ENCODE measurements at places on chromosomes 5 and 9.

DNA sequence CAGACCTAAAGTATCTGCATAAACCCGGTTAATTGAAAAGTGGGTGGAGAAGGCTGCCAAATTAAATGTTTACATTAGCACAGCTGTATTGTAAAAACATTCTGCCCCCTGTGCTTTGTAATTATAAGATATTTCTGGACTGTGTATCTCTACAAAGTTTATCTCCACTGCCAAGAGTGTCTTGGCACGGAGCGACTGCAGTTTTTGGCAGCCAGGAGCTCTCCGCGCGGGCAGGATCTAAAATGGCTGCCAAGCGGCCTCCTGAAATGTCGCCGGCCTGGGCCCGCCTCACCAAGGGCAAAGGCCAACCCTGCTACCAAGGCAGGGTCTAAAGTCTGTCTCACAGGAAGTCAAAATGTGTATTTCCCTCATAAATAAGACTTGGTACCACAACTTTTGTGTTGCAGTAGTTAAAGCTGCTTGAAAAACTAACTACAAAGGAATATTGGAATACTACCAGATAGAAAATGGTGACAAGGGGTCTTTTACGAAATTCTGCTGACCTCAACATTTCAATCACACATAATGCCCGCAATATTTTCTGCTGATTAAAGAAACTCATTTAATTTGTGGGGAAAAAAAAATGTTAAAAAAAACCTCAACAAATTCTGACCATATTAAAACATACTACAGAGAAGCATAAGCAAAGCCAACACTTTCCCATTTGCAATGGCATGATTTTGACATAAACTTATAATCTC, 110.4 kb downstream of the NFIB start:
- no peak for DNase-seq

- no peak for DNase-seq
These were observed 9.0 kb upstream of the RFX3 start for GRCh38 chr9:3534614-3535404.

- no peak for DNase-seq
These were observed 26.9 kb upstream of the LTC4S start for GRCh38 chr5:179766726-179767455.

DNA sequence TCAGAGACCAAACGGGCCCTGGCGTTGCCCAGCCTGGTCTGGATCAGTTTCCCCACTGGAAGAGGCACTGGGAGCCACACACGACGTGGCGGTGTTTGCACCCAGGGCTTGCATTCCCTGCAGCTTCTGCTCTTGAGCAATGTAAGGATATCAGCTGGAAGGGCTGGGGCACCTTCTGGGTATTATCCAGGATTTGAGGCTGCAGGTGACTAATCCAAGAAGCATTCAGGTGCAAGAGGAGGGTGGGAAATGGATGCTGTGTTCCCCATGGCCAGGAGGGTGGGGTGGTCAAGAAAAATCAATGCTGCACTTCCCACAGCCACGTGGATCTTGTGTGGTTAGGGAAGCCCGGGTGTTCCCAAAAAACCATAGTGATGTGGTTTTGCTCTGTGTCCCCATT, 430.9 kb downstream of the IRX2 start:
- DNase-seq: no peak

DNA sequence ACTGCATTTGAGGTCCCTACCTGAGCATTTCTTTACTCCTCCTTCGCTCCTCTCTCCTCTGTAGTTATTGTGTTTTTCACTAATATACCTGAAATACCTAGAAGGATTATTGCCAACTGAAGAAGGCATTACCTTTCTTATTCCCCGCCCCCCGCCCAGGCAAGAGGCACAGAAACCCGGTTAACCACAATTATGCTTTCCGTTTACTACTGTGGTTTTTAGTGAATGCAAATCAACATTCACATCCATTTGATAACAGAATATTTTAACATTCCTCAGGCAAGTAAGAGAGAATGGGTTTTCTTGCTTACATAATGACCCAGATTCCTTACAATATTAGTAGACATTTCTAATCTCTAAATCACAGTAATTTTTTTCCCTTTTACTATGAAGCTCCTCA, 136.9 kb downstream of the PCSK5 start:
- DNase-seq: no peak

GRCh38 chr5:138824516-138824915, 50.6 kb downstream of the LRRTM2 start:
- DNase-seq: no peak

GRCh38 chr5:135718151-135718550, 116.3 kb upstream of the SLC25A48 start:
- no peak for DNase-seq

DNA sequence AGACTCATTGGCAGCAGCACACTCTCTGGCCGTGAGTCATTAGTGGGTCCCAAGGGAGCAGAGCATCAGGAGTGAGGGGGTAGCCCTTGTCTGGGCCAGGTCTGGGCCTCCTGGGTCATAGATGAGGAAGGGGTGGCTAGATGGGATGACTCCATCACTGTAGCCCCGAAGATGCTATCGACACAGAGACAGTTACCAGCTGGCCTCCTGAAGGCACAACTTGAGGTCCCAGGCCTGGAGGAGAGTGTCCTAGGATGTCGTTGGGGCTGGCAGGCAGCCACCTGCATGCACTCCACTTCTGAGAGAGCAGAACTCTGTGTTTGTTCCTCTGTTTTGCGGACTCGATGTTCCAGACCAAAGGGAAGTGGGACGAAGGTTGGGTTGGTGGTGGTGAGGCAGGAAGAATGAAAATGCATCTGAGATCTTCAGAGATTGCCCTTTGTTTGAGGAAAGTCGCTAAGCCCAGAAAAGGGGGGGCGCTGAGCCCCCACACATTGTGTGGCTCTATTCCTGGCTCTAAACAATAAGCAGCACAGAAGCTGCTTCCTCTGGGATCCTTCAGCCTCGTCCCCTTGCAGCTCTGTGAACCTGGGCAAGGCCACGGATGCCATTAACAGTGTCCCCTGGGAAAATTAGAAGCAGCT, 4.7 kb downstream of the BTNL9 start:
- no peak for DNase-seq

DNA sequence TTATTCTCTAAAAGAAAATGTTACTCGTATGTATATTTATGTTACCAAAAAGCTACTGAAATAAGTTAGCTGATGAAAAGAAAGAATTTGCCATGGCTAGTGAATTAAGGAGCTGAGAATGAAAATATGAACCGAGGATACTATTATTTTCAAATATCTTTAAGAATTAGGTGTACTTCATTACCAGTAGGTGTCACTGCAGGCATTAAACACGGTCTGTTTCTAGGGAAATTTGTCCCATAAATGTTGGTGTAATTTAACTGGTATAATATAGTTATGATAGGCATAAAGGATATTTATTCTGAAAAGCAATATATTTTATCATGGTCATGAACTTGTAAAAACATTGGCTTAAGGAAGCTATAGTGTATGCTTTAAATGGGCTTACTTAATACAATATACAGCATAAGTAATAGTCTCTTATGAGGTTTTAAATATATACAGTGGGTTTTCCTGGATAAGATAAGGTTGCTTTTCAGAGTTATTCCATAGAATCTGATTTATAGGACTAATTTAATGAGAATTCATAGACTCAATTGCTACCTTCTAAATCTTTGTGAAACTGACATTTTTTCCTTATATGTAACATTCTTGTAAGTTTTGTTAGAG, 72.4 kb upstream of the MPDZ start:
- peak; percentile 10 for DNase-seq

GRCh38 chr9:135989722-135990467, 28.7 kb upstream of the UBAC1 start:
- no peak for DNase-seq

GRCh38 chr5:131496400-131496713, 138.7 kb downstream of the RAPGEF6 start:
- DNase-seq: no peak

- DNase-seq: no peak
These were observed 81.7 kb downstream of the MACROH2A1 start for GRCh38 chr5:135317286-135317685.

DNA sequence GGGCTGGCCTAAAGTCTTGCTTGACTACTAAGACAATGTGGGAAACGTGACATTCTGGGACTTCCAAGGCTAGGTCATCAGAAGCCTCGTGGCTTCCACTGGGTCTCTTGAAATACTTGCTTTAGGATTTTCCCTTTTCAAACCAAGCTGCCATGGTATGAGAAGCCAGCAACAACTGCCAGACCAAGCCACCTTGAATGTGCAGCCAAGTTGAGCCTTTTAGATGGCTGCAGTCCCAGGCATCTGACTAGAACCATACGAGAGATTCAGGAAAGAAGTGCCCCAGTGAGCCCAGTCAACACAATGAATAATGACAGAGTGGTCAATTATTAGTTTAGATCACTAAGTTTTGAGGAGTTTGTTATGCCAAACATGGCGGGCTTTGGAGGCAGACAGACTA, 143.3 kb downstream of the SLF1 start:
- DNase-seq: no peak

DNA sequence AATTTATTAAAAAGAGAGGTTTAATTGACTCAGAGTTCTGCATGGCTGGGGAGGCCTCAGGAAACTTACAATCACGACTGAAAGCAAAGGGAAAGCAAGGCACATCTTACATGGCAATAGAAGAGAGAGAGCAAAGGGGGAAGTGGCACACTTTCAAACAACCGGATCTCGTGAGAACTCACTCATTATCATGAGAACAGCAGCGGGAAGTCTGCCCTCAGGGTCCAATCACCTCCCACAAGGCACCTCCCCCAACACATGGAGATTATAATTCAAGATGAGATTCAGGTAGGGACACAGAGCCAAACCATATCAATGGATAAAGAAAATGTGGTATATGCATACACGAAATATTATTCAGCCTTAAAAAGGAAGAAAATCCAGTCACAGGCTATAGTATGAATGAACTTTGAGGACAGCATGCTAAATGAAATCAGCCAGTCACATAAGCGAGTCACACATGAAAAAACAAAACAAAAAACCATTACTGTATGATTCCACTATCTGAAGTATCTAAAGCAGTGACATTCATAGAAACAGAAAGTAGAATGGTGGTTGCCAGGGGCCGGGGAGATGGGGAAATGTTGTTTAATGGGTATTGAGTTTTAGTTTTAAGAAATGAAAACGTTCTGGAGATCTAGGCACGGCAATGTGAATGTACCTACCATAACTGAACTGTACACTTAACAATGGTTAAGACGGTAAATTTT, 83.4 kb upstream of the PCA3 start:
- DNase-seq: no peak

DNA sequence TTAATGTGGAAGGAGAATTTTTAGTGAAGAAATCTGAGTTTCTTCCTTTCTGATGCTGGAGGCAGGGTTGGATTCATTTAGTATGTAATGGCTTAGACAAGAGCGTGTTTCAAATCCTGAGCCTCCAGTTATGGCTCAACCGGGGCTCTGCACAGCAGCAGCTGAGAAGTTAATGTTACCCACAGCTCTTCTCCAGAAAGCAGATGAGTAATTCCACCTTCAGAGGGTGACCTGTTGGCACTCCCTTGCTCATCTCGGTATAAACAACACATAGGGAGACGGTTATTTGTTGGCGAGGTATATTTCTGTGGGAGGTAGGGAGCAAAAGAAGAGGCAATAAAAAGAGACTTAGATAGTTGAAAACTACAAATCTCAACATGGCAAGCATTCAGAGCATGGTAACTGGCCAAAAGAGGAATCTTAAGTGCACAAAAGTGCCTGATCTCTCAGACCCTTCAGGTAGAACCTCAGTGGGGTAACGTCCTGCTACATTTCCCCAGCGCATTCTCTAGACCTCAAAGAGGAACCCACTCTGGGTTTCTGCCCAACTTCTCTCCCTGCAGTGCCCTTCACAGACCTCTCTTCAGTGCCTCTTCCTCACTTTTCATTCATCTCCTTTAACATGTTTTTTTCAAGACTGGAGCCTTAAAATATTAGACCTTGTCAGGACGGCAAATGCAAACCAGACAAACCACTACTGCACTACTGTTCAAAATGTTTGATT, 417.5 kb upstream of the ADAMTSL1 start:
- DNase-seq: no peak

- DNase-seq: peak; percentile 39
These were observed 272.7 kb upstream of the PANK3 start for GRCh38 chr5:168851902-168852321.

DNA sequence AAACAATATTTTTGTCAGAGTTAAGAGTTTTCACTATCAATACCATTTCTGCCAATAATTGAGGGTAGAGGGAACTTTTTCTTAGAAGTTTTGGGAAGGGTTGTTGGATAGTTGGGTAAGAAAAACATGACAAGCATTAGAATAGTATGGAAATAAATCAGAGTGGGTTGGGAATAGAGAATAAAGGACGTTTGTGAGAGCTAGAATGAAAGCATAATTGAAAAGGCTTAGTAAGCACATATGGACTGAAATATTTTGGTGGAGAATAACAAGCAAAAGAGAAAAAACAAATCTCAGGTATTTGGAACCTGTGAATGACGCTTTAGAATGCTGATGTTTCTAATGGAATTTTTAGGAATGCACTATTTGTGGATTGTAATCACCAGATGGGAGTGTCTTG, 262.9 kb upstream of the EDIL3 start:
- no peak for DNase-seq

DNA sequence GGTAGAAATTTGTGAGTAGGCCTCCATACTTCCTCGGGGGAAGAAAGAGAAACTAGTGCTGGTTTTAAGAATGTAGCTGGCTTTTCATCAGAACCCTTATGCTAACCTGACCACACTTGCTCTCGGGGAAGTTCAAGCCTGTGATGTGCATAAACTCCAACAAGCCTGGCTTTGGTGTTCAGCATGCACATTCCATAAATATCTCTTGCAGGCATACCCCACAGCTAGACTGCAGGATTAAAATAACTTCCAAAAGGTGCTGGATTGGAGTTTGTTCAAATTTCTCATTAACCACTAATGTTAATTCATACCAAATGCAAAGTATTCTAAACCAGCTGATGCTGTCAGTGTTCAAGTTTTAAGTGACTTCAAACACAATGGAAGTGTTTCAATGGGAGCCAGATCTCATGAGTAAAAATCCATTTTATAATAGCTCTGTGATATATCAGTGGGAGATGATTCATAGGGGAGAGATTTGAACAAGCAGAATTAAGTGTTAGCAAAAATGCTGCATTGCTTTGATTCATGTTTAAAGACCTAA, 79.4 kb downstream of the NPR3 start:
- no peak for DNase-seq
